H9 (cell line): ENCODE measurements at places on chromosomes 2 and 18. TPM values are rescaled to one million over a fixed set of nuclear protein-coding genes. Genes with fewer than 3 reads are reported as not detected.
A peak's percentile ranks its signal among the peaks of the same experiment; 100 is the strongest.

The TFCP2L1 gene
- 1.8 and 1.9 TPM in 2 replicates for total RNA-seq

The RNU2-63P gene
- 20.4 and 31.1 TPM in 2 replicates for total RNA-seq

DNA sequence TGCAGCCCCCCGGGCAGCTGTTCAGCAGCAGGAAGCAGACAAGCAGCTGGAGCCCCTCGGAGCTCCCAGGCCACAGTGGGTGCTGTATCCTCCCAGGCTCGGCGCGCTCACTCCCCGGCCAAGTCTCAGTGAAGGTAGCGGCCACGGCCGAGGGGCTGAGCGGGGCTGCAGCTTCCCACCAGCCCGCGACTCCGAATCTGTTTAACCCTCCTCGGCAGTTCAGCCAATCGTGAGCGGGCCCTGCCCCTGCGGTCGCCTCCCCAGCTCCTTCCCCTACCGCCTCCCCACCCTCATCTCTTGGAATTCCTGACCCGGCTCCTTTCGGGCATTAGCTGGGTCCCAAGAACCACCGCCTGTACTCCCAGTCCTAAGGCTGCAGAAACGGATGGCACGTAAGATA is at the start of gene RESP18:
TSS of gene RESP18 (minus strand) at position 203 of the 400 bp plus-strand sequence.
- peak; percentile 58 for DNase-seq

GRCh38 chr2:106104332-106105062 is 89.6 kb downstream of the UXS1 start:
- DNase-seq = peak; percentile 67

The FBXO36 gene
- 3.0 and 3.4 TPM in 2 replicates for total RNA-seq

GRCh38 chr2:41400088-41400665 is 647.6 kb upstream of the PKDCC start:
- DNase-seq = peak; percentile 40

The RGPD8 gene
- 6.6 and 8.1 TPM in 2 replicates for total RNA-seq
